Activated CD8-positive, alpha-beta memory T cell treated with anti-CD3 and anti-CD28 coated beads for 4 hours (primary cell): ENCODE measurements at places on chromosomes 3 and 15.

- DNase-seq, result no peak
Observed at GRCh38 chr3:173983343-173983742, 585.8 kb downstream of the NLGN1 start.

GRCh38 chr3:134594331-134594741 lies 56.5 kb downstream of the KY start:
- no peak for DNase-seq

DNA sequence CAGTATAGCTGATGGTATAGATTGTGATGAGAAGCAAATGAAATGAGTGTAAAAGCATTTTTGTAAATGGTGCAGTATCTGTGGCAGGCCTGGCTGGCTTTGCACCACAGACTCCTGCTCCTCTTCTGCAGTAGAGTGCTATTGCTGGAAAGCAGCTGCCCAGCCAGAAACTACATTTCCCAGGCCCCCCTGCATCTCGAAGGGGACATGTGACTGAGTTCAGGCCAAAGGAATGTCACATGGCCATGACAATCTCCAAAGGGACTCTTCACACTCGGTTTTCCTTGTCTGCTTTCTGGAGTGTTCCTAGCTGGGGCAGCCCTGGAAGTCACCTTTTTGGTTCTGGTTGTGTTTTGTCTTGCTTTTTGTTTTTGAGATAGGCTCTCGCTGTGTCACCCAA lies 277.1 kb downstream of the SUCLG2 start:
- no peak for DNase-seq

GRCh38 chr3:172324611-172325203 lies 123.5 kb downstream of the GHSR start:
- DNase-seq, result no peak

DNA sequence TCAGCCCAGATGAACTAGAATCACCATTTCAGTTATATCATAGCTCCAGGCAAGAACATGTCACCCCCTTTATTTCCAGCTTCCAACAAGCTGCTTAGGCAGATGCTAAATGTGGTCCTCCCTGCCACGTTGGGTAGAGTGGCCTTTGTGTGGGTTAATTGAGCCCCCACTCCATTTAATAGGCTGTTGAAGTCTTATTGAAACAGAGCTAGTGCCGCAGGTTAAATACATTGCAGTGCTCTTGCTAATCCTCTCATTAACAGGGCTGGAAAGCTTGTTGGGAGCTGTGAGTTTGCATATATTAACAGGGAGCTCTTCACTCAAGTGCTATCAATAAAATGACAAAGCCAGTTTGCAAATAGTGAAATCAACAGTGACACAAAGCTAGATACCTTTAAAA lies 248.4 kb upstream of the CMC1 start:
- DNase-seq, result no peak

DNA sequence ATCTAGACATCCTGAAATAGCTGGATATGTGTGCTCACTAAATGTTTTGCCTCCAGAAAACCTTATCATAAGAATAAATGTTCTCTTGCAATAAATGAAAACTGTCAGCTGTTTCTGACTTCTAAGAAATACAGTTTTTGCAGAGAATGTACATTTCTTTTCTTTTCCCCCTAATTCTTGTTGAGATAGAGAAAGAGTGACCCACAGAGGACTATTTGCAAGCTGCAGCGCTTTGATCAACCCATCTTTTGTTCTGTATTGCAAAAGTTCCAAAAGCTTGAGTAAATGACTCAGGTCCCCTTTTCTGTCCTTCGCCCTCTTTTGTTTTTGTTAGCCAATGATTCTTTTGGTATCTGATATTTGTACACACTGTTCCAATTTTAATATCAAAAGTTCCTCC lies 141.9 kb downstream of the BBX start:
- DNase-seq, result no peak

DNA sequence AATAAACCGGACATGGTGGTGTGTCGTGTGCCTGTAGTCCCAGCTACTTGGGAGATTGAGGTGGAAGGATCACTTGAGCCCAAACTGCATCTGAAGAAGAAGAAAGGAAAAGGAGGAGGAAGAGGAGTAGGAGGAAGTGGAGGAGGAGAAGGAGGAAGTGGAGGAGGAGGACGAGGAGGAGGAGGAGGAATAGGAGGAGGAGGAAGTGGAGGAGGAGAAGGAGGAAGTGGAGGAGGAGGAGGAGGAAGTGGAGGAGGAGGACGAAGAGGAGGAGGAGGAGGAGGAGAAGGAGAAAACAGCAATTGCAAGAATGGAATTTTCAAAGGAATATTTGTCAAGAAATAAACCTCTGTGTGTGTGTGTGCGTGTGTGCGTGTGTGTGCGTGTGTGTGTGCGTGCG lies 528.6 kb downstream of the CADM2 start:
- DNase-seq, result no peak

- no peak for DNase-seq
Observed at GRCh38 chr15:47688573-47689086, 28.7 kb upstream of the SEMA6D start.

- no peak for DNase-seq
Observed at GRCh38 chr15:58487041-58487723, 55.4 kb downstream of the LIPC start.

DNA sequence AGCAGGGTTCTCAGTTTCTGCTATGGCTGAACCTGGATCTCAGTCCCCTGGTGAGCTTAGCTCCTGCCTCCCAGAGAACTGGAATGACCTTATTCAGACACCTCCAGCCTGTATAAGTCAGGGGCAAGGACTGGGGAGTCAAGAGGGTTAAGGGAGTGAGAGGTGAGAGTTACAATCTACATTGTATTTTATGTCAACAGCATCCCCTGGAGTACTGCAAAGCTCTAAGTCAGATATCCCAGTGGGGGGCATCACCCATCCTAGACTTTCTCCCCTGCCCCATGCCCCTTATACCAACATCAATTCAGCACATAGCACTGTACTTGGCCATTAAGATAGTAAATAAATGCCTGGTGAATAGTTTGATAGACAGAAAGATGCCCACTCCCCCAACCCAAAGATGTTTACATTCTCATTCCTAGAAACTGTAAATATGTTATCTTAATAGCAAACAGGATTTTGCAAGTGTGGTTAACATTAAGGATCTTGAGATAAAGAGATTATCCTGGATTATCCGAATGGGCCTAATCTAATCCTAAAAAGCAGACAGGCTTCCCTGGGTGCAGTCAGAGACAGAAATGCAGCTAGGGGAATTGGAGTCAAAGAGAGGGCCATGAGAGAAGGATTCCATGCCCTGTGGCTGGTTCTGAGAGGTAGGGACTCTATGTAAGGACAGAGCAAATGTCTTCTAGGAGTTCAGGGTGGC lies 132.3 kb upstream of the RASGRP1 start:
- no peak for DNase-seq

GRCh38 chr3:139202226-139202958 lies 141.4 kb upstream of the MRPS22 start:
- DNase-seq, result no peak

GRCh38 chr15:36109943-36110658 lies 469.3 kb upstream of the CDIN1 start:
- DNase-seq, result no peak

DNA sequence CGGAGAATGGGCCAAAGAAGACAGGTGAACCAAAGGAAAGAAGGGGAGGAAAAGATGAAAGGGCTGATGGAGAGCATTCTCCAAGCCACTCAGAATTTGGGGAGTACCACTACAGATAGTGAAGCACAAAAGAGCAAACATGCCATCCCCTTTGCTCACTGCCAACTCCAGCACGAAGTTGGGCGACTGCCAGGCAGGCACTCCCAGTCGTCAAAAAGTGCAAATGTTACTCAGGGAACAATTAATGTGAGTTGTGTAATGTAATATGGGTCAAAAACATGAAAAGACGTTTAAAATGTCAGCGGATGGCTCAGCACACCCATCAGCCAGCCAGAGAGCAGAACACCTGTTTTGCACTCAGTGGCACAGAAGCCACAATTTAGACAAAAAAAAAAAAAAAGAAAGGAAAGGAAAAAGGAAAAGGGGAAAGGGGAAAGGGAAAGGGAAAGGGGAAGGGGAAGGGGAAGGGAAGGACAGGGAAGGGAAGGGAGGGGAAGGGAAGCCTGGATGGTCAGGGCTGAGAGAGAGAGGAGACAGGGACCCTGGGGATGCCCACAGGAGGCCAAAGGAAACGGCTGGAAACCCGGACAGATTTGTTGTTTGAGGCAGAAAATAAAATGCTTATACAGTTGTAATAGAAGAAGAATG lies 82.7 kb downstream of the COL8A1 start:
- no peak for DNase-seq

- DNase-seq, result no peak
Observed at GRCh38 chr15:54840621-54841398, 355.9 kb downstream of the RSL24D1 start.

DNA sequence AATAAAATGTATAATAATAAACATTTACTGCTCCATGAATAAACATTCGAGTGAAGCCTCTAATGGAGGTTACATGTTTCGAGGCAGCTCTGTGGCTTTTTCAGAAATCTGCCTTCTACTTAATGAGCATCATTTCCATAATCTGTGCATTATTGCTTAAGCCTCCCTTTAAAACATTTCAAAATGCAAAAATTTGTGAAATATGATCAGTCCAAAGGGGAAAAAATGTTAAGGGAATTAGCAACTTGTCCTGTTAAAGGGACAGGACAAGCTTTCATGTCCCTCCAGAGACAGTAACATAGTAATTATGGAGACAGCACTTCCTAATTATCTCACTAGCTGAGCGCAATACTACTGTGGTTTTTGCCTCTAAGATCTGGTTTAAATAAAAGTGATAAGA lies 886.6 kb upstream of the CFAP20DC start:
- DNase-seq, result no peak

GRCh38 chr3:107966276-107966675 lies 124.6 kb downstream of the CD47 start:
- no peak for DNase-seq

DNA sequence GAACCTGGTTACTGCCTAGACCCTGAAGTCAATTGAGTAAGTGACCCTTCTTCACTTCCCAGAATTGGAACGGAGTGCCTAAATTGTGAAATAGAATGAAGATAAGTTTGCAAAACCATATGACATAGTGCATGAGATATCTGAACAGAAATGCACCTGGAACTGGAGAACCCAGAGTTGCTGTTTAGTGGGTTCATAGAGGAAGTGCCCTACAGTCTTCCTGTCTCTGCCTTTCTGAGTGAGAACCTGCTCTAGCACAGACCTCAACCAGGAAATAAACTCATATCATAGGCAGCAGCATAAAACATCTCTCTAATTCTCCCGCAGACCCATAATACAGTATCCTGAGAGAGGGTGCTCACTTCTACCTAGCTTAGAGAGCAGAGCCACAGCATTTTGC lies 82.9 kb downstream of the EOMES start:
- DNase-seq, result no peak

DNA sequence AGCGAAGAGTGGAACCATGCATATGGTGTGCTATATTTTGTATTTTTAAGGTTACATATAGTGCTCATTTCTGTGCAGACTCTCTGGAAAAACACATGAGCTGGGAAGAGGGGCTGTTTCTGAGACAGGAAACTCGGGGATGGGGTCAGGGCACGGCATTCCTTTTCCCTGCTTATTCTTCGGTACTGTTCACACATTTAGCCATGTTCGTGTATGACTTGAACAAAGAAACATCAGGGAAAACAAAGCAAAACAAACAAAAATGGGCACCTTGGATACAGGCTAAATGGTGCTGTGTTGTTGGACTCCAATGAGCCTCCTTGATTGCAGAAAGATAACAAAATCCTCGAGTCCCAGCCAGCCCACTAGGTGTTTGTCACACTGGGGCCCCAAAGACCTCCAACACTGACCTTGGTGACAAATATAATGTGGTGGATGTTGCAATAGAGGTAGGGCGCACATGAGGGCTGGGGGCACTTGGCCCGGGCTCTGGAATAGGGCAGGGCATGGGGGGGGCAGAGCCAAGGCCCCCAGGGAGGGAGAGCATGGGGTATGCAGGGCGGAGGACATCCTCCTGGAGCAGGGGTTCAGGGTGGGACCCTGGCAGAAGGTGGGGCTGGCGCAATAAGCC lies 19.3 kb downstream of the DNASE1L3 start:
- no peak for DNase-seq
